ENCODE measurements at places on chromosomes 6 and 20.

- DNase-seq: no peak
These were observed 13.1 kb downstream of the UQCC1 start for GRCh38 chr20:35398660-35399144.

DNA sequence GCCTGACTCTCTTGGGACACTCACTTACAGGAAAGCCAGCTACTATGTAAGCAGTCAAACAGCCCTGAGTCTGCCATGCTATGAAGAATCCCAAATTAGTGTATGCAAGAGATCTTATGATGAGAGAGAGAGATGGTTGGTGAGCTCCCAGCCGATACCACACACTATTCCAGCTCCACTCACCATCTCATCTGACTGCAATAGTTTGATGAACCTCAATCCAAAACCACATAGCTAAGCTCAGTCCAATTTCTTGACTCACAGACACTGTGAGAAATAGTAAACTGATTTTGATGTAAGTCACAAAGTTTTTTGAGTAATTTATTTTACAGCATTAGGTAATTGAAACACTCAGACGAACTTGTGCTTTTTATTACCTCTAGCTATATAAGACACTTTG, 441.4 kb downstream of the COL12A1 start:
- DNase-seq: no peak

GRCh38 chr6:38290133-38290799, 349.5 kb downstream of the BTBD9 start:
- DNase-seq: no peak

DNA sequence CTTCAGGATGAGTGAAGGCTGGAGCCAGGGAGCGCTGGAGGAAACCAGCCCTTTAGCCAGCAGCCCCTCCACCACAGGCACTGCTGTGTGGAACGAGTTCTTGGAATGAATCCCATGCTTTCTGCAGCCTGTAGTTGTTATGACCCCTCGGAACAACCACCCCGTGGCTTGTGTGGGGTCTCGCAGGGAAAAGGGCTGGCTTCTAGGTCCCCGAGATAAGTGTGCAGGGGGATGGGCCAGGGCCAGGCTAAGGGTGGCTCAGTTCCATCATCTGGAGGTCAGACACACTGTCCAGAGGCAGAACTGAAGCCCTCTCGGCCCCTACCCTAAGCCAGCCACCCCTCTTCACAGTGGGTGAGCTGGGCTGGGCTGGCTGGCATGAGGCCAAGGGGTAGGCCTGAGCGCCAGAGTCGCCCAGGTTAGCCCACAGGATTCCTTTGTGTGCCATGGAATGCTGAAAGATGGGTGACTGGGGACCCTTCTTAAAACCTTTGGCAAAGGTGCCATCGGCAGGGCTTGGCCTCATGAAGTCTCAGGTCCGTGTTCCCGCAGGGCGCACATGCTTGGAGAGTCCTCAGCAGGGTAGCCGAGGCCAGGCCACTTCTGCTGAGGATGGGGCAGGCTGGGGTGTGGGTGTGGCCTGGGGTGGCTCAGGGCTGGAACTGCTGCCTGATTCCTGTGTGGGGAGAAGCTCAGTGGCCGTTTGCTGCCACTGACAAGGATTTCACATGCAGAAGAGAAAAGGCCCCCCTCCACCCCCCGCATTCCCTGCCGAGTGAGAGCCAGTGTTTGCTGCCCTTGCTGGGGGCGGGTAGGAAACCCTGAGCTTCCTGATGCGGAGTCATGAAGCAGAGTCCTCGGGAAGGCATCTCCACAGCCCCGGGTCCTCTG, 24.6 kb downstream of the SPATA2 start:
- DNase-seq: no peak

DNA sequence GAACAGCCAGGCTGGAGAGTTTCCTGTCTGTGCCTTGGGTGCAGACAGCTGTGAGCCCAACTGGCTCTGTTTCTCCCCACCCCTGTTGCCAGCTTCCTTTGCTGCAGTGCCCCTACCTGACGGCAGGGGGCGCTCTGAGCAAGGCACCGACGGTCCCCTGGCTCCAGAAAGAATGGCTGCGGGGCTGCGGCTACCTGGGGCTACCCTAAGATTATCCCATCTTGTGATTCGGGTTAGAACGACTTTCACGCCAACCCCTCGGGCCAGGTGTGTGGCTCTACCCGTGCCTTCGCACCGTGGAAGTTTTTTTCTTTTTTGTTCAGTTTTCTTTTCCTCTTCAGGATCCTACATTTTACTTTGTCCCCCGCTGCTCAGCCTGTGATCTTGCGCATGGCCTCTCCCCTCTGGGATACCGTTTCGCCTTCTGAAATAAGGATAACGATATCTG, 33.4 kb upstream of the AAR2 start:
- peak; percentile 51 for DNase-seq

- DNase-seq: no peak
These were observed 635 bp downstream of the FLOT1 start for GRCh38 chr6:30741789-30742315.

- DNase-seq: no peak
These were observed 1.5 kb upstream of the GZF1 start for GRCh38 chr20:23360531-23360930.

DNA sequence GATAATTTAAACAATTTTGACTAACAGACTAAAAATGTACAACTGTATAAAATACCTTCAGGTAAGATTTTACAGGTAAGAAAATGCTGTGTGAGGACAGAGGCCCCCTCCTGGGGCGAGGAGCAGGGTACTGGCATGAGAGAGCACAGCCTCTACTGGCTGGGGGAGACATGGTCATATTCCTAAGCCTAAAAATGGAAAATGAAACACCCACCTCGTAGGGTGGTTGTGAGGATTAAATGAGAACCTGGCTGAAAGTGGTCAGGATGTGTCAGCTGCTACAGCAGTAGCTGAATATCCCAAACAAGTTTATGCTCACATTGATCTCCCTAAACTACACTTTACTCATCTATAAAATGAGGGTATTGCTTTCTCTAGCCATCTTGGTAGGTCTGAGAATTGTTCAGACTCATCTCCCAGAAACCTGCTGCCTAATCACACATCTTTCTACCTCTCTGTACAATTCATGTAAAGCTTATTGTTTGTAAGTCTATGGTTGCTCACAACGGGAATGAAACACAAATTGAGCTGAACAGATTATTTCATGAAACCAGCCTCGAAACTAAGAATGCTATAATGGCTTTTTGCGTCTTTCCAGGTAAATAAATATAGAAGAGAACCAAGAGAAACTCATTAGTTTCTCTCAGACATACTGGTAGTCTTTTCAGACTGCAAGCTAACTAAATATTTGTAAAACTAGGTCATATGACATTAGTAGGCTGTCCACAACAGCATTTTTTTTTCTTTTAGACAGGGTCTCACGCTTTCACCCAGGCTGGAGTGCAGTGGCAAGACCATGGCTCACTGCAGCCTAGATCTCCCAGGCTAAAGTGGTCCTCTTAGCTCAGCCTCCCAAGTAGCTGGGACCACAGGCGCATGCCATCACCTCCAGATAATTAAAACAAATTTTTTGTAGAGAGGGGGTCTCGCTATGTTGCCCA, 69.6 kb downstream of the POPDC3 start:
- no peak for DNase-seq

GRCh38 chr6:123224077-123224476, 228.0 kb downstream of the CLVS2 start:
- no peak for DNase-seq

- DNase-seq: peak; percentile 6
These were observed 637 bp downstream of the ABHD12 start for GRCh38 chr20:25389858-25390537.

GRCh38 chr6:94511502-94512088, 1065.7 kb upstream of the MANEA start:
- DNase-seq: no peak

DNA sequence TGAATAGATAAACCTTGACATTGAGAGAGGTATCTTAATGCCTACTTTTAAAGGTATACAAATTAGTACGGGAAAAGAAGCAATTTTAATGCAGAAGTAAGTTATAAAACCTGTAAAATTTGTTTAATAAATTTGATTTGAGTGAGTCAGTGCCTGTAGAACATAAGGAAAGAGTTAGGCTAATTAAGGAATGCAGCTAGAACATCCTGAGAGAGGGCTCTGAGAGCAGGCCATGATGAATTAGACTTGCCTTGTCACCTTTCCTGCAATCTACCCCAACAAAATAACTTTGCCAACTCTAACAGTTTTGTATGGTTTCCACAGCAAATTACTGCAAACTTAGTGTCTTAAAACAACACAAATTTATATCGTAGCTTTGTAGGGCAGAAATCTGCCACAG, 700.8 kb downstream of the RFPL4B start:
- DNase-seq: no peak

DNA sequence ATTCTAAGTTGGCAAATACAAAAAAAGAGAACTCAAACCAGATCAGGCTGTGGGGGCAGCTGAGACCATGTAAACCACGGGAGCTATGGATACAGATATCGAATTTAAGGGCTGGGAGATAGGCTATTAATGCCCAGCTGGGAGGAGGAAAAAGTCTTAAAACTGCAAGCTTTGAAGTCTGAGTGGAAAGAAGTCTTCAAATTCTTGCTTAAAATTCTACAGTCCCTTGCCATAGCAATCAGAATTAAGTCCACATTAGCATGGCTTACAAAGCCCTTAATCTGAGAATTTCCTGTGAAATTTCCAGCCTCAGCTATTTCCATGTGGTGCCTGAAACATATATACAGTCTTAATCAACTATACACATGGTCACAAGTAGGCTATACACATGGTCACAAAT, 465.0 kb upstream of the HSF2 start:
- no peak for DNase-seq

GRCh38 chr20:25480156-25480555, 72.7 kb downstream of the GINS1 start:
- DNase-seq: no peak

GRCh38 chr6:33672808-33673207, 38.7 kb downstream of the UQCC2 start:
- DNase-seq: no peak

DNA sequence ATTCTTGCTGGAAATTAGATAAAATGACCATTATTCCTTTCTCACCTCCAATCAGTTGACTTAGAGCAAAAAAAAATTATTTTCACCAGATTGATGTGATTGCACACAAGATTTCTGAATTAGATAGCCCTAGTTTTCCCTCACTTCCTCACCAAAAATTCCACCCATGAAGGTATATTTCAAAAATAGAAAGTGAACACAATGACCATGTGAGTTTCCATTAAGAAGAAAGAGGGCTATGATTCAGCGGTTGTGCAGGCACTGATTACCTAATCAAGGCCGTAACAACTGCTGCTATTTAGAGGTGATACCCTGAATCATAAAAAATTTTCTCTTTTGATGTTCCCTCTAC, 19.5 kb upstream of the RALGAPA2 start:
- no peak for DNase-seq

- DNase-seq: no peak
These were observed 89.1 kb downstream of the GRIK2 start for GRCh38 chr6:101482606-101483005.

DNA sequence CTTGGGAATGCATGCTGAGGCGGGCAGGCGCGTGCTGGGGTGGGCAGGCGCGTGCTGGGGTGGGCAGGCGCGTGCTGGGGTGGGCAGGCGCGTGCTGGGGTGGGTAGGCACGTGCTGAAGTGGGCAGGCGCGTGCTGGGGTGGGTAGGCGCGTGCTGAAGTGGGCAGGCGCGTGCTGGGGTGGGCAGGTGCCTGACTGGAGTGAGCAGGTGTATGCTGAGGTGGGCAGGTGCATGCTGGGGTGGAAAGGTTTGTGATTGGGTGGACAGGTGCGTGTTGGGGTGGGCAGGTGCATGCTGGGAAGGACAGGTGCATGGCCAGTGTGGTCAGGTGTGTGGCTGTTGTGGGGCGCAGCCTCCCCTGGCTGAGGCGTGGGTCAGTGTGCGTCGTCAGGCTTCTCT, 404.1 kb downstream of the CDH4 start:
- DNase-seq: no peak

DNA sequence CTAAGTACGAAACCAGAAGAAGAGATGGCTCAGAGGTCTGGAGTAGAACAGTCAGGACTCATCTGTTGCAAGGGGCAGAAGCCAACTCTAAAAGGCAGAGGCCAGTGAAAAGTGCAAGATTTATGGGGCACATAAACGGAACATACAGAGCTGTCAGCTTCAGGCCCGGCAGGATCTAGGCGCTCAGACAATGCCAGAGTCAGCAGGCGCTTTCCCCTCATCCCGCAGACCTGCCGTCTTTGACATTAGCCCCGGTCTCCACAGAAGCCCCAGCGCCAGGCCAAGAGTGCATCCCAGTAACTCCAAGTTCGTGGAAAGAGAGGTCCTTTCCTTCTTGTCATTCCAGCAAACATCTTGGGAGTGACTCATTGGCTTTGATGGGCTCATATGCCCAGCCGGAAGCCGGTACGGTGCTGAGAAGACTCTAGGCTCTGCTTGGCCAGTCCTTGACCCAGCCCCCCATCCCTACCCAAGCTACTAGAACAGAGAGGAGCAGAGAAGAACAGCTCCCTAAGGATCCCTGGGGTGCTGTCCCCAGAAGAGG, 260.9 kb downstream of the TAF4 start:
- DNase-seq: no peak

DNA sequence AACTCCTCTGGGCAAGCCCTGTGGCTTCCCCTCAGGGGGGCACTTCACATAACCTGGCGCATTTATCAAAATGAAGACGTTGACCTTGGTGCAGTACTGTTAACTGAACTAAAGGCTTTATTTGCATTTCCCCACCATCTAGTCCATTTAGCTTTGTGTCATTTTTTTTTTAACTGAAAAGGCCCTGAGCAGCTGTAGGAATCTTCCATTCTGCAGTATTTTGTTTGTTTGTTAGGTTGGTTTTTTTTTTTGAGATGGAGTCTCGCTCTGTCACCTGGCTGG, 10.7 kb downstream of the TMEM181 start:
- DNase-seq: no peak

GRCh38 chr20:57053793-57054552, 212.5 kb downstream of the BMP7 start:
- no peak for DNase-seq

DNA sequence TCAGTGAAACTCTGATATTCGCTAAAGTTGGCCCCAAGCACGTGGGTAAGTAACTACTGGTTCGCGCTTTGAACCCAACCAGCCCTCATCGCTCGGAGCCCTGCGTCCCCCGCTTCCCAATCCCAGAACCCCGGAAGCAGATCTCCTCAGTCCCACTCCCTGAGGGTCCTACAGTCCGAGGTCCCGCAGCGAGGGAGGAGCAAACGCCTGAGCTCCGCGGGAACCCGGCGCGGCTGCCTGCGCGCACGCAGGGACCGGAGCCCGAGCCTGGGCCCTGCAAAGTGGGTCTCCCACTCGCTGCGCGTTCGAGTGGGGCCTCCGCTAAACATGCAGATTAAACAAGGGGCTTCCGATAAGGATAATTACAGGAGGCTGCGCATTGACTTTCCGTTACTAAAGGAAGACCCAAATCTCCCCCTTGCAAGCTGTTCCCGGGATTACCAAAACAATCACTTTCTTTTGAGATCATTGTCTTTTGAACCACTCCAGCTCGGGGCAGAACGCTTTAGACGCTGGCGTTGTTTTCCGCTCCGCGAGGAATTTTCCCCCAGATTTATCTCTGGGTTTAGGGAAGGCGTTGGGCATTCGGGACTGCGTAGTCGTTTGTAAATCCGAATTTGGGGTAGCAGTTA, 1.3 kb upstream of the VSX1 start:
- DNase-seq: no peak

DNA sequence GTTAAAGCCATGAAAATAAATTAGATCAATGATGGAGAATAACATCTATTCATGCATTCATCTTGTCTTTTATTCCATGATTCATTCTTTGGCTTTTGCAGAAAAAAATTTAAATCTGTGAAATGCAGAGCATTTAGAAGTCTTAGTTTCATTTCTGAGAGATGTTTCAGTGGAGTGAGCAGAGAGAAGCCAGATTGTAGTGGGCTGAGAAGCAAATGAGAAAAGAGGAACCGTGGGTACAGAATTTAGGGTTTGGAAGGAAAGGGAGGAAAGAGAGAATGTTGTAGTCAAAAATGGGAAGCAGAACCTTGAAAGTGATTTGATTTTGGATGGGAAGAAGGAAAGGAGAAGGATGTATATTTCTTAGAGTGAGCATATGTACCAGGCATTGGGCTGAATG, 260.3 kb upstream of the MAN1A1 start:
- no peak for DNase-seq
